ENCODE measurements at places on chromosomes 1 and 21.
A peak's percentile ranks its signal among the peaks of the same experiment; 100 is the strongest.

GRCh38 chr1:63463248-63463647 lies 59.8 kb downstream of the ITGB3BP start:
- DNase-seq = no peak

- no peak for DNase-seq
Observed at GRCh38 chr21:44625756-44626155, 1.1 kb upstream of the KRTAP10-9 start.

GRCh38 chr1:46422261-46422871 lies 28.2 kb downstream of the FAAH start:
- DNase-seq = no peak

DNA sequence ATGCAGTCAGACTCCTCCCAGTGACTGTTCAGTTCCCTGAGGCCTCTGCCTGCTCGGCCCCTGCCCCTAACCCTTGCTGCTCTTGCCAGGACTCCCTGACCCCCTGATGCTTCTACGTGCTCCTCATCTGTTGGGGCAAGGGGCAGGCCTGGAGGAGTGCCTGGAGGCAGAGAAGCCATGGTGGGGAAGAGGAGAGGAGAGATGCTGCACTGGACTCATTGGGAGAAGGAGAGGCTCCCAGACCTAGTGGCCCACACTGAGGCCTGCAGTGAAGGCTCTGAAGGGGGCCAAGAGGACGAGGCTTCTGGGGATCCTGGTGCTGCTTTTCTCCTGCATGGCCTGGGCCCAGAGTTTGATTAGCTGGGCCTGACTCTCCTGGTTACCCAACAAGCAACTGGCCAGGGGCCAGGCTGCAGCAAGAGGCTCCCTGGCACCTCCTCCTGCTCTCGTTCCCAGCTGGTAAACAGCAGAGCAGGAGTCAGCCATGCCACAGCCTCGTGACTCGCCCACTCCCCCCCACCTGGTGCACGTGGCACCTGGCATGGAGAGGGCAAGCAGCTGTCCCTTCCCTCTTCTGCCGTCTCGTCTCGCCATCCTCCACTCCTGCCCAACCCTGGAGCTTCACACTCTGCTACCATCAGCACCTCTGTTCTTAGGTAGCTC lies 847 bp upstream of the RORC start:
- DNase-seq = peak; percentile 97

DNA sequence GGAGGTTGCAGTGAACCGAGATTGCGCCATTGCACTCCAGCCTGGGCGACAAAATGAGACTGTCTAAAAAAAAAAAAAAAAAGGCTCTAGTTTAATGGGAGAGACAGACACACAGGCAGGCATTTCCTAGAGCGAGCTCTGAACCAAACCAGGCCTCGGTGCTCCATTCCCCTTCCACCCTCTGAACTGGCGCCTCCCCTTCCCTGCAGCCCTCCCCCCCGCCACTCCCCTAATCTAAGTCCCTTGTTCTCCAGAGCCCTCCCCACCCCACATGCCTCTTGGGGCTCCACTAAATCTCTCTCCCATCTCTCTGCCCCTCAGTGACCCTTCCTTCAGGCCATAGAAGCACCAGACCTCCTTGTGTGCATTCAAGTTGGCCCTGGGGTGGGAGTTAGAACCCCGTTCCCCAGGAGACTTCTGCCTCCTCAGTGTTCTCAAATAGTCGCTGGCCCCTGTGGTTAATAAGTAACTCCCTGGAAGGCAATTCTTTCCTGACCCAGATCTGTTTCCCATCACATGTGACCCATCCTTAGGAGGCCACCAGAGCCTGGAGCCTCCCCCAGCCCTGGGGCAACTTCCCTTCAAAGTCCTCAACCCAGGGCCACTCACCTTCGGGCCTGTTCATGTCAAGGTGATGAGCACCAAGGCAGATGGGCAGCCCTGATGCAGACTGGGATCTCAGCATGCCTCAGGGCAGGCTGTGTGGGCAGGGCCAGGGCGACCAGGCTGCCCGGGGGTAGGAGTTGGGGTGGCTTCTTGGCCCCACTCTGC lies 42.6 kb upstream of the EPB41 start:
- peak; percentile 71 for DNase-seq

DNA sequence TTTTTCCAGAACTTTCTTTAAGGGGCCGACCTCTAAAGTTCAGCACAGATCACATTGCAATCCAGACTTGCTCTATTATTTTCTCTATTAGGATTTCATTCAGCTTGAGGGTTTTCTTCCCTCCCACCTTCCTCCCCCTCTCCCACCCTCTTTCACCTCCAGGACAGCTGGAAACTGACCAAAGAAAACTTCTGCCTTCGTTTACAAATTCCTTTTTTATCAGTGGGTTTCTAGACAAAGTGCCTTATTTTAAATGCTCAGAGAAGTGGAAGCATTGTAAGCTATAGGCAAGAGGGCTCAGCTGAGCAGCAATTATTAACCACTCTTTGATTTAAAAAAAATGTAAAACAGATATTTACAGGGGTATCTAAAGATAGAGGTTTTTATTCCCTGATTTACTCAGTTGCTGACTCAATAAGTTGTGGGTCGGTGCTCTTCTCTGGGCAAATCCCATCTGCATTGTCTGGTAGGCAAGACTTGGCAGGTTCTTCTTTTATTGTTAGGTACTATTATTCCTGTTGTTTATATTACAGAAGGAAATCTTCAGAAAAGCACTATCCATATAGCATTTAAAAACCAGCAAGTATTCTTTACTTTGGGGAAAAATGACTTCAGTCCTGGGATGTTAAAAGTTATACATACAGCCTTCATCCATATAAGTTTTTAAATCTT lies 277.0 kb upstream of the C1orf105 start:
- DNase-seq = no peak

GRCh38 chr1:222784371-222784770 lies 30.5 kb upstream of the DISP1 start:
- no peak for DNase-seq

- no peak for DNase-seq
Observed at GRCh38 chr1:184966989-184967388, 7.3 kb downstream of the NIBAN1 start.

- DNase-seq = no peak
Observed at GRCh38 chr1:226549094-226549936, 751 bp downstream of the STUM start.

DNA sequence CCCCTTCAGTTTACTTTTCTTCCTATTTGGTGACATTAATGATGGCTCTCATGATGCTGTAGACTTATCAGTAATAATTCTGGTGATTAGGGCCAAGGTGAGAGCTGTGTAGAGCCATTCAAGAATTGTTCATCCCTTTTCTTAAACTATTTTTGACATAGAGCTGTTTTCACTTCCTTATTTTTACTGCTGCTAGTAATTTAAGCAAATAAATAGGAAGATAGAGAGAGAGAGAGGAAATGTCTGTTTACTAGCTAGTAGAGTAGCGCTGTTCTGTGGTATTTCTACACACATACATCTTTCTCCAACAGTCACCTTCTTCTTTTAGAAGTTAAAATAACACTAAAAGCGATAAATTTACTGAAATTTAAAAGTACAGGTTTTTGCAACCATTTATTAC lies 678.0 kb upstream of the ZP4 start:
- no peak for DNase-seq

GRCh38 chr1:226688056-226688748 lies 50.9 kb downstream of the ITPKB start:
- no peak for DNase-seq

DNA sequence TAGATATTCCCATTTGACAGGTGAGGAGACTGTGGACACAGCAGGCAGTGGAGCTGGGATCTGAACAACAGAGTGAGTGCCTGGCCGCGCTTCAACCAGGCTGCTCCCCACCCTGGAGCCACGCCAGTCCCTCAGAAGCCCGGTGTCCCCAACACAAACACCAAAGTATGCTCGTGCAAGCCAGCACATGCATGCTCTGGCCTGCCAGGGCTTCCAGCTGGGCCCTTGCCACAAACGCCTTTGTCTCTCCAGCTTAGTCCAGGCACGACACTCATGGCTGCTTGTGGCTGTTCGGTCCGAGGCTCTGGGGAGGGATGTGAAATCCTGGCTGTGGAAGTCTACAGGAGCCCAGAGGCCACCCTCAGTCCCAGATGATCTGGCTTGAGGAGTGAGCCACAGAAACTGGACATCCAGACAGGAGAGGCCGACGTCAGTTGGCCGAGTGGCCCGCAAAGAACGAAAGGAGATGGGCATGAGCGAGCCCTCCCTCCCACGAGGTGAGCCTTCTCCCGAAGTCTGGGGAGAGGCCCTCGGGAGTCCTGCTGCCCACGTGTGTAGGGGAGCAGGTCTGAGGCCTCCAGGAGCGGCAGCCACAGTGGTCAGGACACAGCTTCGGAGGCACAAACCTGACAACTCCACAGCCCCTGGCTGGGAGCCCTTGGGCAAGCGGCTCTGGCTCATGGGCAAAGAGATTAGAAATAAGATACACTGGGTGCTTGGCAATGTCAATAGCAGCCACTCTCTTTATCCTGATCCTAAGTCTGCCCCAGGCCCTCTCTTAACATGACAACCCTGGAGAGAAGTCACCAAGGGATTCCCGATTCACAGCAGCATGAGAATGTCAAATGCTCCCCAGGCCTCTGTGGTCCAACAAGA lies 117.1 kb upstream of the IFFO2 start:
- DNase-seq = peak; percentile 61

- no peak for DNase-seq
Observed at GRCh38 chr1:147722124-147722523, 38.3 kb downstream of the GJA5 start.

- no peak for DNase-seq
Observed at GRCh38 chr1:111511370-111511769, 7.9 kb upstream of the ADORA3 start.

DNA sequence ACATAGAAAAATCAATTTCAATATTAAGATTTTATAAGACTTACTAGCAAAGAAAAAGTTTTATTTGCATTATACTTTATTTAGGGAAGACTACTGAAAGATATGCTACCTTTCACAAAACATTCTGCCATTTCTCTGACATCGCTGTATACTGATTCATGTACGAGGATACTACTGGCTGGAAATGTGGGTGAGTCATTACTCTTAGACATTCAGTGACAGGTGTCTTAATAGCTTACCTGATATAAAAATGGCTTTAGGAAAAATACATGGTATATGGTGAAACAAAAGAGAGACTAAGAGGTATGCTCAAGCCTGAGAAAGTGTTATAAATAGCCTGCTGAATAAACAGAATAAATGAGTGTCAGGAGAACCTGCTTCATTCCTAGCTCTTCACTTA lies 73.0 kb upstream of the EXO1 start:
- no peak for DNase-seq

DNA sequence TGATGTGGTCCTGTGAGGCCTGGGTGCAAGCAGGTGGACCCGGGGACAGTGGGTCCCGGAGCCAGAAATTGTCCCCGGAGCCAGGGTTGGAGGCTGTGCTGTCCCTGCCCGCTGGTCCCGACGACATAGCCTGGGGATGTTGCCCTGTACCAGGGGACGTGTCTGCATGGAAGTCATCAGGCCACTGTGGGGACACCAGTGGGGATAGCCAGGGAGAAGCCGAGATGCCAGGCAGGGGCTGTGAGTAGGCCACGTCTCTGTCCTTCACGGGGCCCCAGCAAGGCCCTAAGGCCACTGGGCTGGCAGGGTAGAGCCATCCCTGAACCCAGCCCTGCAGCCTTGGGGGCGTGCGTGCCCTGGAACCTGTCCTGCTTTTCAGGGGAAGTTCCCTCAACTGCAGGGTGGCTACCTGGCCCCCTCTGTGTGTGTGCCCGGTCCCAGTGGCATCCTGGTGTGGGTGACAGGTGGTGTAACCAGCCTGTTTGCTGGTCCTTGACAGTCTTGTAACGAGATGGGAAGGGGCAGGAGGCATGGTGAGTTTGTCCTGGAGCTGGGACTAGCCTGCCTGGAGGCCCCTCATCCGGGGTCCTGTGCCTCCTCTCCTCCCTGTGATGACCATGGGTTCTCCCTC lies 73.2 kb downstream of the OBSCN start:
- peak; percentile 43 for DNase-seq

DNA sequence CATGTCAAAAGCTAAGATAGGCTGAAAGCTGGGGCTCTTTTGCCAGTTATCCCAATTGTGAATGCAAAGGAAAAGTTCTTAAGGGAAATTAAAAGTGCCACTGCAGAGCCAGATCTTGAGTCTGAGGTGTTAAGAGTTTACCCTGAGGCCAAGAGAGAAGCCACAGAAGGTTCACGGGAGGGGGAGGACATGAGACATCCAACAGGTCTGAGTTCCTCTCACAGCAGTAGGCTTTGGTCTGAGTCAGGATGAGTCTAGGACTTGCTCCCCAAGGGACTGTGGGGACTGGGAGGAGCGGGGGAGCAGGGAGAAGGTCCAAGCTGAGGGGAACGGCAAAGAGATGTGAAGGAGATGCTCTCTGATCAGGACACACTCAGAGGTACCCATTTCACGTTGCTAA lies 411.2 kb upstream of the CAMK1G start:
- DNase-seq = no peak

- DNase-seq = no peak
Observed at GRCh38 chr1:173175514-173176145, 31.5 kb downstream of the TNFSF4 start.

- DNase-seq = no peak
Observed at GRCh38 chr21:44571296-44571695, 2.2 kb upstream of the KRTAP10-4 start.

DNA sequence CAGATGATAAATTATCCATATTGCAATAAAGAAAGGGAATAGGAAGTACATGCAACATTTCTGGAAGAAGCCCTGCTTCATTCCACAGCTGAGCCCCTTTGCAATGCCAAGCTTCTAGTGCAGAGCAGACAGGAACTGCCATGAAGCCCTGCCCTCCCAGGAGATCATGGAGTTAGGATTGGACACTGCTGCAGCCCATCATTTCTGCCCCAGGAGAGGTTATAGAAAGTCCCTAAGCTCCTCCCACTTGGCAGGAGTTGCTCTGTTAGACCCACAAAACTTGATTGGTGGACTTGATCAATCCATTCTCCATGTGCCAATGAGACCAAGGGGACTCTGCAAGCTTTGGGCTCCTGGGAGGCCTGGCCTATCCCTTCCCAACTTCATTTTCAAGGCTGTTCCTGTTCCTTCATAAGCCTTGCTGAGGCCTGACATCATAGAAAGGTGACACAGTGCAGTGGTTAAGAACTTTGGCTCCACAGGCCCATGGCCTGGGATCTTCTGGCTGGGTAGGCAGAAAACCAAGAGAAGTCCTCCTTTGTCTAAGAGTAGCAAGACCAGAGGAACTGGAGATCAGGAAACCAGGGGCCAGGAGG lies 1.3 kb upstream of the LAPTM5 start:
- DNase-seq = no peak

DNA sequence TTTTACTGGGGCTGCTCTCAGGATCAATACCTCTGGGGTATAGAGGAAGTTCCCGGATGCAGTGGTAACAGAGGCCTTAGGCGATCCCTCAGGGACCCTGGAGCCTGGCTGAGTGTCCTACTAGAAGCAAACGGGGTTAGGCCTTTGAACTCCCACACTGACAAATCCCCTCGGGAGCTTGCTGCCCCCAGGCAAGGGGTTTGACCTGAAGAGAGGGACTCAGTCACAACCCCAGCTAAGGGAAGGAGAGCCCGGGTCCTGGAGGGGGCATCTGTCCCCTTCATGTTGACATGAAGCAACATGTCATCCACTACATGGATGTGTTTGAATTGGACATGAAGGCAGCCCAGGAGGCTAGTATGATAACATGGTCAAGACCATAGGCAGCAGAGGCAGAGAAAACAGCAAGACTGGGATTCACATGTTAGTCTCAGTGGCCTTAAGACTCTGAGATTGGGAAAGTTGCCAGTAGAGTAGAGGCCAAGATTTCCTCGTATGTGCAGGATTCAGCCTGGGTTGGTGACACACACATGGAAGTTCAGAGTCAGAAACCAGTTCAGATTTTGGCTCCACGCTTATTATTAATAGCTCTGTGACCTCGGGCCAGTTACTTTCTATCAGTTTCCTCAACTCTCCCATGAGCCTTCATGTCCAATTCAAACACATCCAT lies 101.5 kb downstream of the KCNN3 start:
- DNase-seq = no peak

- DNase-seq = no peak
Observed at GRCh38 chr1:244634546-244634945, 18.4 kb upstream of the DESI2 start.

Data from right lobe of liver (tissue), 6 donors.